T-helper 9 cell (primary cell): ENCODE measurements at places on chromosomes 6 and 20.

DNA sequence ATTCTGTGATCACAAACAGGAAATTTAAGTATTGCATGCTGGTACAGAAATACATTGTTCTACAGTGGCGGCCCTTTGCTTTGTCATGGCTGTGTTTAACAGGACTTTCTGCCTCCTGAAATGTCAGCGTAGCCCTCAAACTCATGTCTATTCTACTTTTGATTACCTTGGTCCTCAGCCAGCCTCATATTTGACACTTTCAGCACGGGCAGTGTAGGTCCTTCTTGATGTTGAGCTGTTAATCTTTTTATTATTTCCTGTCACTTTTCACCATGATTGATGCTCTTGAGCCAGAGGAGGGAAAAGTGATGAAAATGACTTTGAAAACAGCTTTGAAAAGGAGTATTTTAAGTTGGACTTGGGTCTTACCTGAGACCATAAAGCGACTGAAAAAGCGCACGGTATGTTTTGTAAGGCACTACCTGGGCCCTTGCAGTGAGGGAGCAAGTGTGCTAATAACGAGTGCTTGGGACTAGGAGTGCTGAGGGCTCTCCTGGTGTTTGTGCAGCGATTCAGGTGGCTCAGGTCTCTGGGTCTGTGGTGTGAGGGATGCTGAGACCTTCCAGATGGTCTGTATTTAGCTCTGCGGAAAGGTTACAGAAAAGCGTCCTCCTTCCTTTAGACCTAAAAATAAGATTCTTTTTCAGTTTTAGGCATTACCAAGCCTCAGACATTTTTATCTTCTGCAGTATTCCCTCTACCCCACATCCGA, 45.2 kb upstream of the RREB1 start:
- DNase-seq, result no peak

DNA sequence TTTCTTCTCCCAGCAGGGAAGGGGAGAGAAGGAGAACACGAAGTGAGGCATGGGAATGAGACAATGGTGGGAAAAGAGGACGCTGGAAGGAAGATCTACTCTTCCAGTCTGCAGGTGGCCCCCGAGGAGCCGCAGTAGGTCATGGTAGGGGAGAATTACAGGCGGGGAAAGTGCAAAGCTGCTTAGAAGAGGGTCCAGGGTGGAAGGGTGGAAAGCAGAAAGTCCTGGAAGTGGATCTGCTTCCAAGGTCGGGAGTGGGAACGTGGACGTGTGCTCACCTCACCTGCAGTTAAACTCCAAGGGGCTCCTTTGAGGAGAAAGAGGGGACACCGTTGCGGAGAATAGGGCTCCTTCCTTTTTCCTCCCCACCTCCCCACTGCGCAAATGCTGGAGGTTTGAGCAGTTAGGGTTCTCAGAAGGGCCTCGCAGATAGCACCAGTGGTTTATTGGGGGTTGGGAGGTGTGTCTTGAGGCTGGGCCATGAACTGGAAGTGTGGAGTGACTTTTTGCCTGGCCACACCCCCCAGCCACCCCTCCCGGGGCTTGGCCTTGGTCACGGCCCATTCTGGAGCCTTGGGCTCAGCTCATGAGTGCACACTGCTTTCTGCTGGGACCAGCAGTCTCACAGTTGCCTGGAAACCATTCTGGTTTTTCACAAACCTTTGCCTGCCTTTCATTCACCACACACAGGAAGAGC, 100.4 kb upstream of the MLN start:
- DNase-seq, result peak; percentile 45

- no peak for DNase-seq
These were observed 2.8 kb upstream of the PLCG1 start for GRCh38 chr20:41134362-41135186.

GRCh38 chr6:170404036-170404435, 97.5 kb downstream of the FAM120B start:
- DNase-seq, result no peak

- no peak for DNase-seq
These were observed 454.3 kb downstream of the PREX1 start for GRCh38 chr20:48373555-48373934.
